Esophagus squamous epithelium (tissue), 5 donors: ENCODE measurements at places on chromosomes 3 and 15.

GRCh38 chr15:80849308-80849707, 70.1 kb downstream of the CEMIP start:
- DNase-seq, result no peak

DNA sequence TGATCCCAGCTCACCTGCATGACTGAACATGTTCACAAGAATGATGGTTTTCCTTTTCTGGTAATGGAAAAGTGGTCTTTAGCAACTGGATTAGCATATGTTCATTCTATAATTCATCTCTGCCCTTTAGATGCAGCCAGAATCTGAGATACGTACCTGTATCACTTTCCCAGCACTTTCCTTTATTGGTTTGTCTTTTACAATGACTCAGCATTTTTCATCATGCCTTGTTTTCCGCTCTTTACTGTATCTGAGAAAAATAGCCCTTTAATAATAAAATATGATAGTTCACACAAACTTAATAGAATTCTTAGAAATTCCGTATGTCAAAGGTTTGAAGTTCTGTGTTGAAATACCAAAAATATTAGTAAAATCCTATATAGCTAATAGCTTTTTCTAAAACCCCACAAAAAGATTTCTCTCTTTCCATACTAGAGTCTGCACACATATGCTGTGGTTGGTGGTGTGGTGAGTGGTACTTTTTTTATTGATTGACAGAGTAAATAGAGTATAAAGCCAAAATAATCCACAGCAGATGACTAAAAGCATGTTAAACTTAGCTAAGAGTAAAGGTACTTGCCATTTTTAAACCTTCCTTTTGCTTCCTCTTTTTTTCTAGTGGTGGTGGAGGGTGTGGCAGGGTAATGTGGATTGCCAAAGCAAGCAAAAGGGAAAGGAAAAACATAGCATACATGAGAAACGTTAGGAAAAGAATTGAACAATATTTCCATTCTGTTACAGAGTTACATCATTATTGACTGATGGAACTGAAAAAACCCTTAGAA, 328.9 kb upstream of the RBMS3 start:
- no peak for DNase-seq

DNA sequence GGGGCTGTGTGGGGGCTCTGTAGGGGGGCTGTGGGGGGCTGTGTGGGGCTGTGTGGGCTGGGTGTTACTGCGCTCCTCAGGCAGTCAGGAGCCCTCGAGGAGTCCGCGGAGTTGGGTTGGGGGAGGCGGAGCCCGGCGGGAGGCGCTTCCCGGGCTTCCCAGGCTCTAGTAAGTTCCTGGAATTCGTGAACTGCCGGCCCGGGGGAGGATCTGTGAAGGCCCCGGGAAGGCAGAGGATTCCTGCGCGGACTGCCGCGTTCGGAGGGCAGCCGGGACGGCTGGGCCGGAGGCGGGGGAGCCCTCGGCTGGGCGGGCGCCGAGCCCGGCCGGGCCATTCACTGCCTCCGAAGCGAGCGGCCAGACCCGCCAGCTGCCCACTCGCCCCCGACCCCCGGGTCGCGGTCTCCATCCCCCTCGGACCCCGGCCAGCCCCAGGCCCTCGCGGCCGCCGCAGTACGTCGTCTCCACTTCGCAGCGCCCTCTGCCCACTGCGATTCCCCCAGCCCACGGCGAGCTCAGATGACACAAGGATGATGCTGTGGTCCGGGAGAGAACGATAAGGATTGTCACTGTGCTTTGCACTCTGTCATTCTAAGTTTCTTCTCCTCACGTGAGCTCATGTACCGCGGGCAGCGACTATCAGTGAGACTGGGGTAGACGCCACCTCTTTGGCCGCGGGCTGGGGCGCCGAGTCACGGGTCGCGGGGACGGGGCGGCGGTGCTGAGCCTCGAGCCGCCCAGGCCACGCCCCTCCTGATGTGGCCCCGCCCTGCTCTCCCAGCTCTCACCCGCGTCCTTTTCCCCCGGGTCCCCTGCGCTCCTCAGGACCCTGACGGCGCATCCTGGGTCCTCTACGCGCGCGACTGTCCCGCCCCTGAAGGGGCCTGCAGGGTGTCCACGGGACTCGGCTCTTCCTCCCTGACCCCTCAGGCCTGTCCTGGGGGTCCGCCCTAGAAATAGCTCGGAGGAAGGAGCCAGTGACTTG, 65.3 kb downstream of the KLF13 start:
- DNase-seq, result peak; percentile 36

DNA sequence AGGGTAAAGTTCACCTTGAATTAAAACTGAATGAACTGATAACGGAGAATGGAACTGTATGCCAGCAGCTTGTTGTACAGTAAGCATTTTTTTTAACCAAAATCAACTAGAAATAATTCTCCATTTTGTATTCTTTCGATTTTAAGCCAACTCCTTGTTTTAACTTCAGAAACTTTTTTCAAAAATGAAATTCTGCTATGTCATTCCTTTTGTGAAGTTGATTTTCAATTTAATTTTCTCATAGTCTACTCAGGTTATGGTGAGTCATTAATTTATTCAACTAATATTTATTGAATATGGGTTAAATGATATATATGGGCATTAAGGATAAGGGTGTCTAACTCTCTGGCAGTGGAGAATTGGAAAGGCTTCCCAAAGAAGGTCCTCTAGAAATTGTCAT, 53.7 kb downstream of the RASA2 start:
- no peak for DNase-seq

DNA sequence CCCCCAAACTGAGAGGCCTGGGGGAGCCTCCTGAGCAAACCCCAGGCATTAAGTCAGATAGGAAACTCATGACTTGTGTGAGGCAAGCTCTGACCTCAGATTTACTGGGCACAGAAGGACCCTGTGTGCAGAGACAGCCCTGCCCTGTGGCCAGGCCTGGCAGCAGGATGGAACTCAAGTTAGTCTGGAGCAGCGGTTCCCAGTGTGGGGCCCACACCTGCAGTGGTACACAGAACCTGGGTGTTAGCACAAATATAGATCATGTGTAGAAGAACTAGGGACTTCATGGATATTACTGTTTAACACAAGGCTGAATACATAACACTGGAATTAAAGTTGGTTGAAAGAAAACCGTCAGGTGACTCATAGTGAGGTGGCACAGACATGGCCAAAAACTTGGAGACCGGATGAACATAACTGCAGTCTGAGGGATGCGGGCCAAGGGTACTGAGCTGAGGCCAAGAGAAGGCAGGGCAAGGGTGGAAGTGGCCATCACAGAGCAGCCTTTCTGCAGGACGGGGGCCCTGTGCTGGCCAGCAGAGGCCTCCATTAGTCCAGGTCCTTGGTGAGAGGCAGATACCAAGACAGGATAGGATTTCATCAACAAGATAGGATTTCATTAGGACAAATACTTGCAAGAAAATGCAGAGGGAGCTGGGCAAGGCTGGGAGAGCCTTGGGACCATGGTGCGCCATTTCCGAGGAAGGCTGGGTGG, 40.9 kb downstream of the IRAK2 start:
- no peak for DNase-seq

GRCh38 chr3:31680072-31680870, 147.5 kb downstream of the STT3B start:
- no peak for DNase-seq

DNA sequence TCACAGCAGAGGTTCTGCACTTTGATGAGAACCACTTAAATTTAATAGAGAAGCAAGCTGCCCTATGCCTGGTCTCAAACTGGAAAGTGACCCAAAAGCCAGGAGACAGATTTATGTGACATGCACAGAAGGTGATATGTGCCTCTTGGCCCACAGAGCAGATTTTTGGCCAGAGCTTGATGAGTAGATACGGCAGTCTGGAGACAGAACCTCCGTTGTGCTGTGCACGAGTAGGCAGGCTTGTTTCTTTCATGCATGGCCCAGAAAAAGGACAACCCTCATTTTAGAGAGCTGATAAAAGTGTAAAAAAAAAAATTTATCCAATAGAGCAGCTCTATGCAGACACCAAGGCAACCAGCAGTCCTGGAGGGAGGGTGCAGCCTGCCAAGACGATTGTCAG, 423.1 kb downstream of the CNTN6 start:
- DNase-seq, result no peak

DNA sequence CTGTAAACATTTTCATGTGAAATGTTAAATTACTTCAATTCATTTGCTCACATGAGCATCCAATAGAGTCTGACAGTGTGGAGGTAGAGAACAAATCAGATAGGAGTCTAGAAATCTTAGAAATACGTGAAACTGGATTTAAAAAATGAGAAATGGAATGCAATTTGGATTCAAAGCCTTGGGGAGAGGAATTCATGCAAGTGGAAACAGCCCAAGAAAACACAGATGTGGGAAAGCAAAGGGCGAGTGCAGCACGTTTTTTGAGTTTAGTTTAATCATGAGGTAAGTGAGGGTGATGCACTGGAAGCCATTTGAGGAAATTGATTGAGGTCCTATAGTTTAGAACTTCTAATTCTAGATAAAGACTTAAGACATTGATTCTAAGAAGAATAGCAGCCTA, 434.7 kb downstream of the C3orf38 start:
- DNase-seq, result no peak

GRCh38 chr3:157857440-157857839, 248.8 kb downstream of the SHOX2 start:
- DNase-seq, result no peak

DNA sequence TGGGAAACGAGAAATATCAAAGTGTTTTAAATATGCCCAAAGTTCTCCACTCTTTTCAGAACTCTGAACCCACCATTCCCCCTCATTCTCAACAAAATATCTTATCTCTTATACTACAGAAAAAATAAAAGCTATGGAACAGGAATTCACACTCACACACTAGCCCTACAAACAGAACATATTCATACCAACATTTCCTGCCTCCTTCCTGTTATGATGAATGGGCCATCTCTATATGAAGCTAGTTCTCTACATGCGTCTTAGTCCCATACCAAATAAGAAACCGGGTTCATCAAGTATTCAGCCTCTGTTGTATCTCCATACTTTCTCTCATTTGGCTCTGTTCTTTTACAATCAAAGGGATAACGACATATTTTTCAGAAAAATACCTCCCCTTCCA, 72.6 kb downstream of the PLSCR2 start:
- no peak for DNase-seq
